ENCODE measurements at places on chromosomes 5 and 9.

GRCh38 chr5:41211417-41211816 lies 1.9 kb downstream of the C6 start:
- no peak for DNase-seq

DNA sequence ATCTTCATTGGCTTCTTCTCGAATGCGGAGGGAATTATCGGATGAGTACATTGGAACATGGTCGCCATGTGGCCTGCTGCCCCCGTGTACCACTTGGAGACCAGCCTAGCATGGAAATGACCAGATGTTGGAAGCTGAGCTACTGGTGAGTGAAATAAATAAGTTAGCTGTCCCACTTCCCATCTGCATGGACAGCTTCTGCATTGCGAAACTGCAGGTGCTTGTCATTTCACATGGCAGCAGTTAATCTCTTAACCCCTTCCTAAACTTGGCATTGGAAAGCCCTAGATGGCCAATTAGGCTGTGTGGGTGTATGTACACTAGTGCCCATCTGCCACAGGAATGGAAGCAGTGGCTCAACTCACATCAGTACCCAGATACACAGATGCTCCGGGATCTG lies 246.6 kb upstream of the IL12B start:
- DNase-seq = no peak

DNA sequence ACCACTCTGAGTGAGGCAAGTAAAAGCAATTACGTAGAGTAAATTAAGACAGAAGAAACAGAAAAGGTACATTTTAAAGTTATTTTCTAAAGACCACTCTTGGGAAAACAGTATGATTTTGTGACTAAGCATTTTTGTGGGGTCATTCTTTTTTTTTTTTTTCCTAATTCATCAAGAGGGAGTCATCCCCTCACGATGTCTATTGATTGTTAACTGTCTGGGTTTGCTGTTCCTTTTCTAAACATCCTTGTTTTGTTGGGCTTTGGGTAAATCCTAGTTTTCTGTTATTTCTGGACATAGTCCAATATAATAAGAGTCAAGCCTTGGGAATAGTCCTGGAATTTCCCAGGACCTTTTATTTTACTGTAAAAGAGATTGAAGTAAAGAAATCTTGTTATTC lies 63.8 kb downstream of the ANKRD55 start:
- no peak for DNase-seq

- peak; percentile 70 for DNase-seq
These were observed 7.5 kb upstream of the RAPGEF1 start for GRCh38 chr9:131747352-131747751.

DNA sequence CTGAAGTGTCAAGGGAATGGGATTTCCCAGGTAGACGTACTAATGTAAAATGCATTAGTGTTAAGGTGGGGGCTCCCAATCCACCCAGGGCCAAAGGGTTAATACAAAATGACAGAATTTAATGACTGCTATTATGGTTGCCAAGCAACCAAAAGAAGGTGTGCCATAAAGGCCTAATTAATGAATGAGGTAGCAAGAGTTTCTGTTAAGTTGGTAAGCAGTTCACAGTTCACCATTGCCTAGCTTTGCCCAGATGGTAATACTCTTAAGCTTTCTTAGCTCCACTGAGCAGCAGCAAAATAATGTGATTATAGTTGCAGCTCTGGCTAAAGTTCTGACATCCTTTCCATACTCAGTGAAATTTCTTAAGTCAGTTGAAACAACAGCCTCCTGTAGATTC lies 211.7 kb downstream of the DENND1A start:
- no peak for DNase-seq

DNA sequence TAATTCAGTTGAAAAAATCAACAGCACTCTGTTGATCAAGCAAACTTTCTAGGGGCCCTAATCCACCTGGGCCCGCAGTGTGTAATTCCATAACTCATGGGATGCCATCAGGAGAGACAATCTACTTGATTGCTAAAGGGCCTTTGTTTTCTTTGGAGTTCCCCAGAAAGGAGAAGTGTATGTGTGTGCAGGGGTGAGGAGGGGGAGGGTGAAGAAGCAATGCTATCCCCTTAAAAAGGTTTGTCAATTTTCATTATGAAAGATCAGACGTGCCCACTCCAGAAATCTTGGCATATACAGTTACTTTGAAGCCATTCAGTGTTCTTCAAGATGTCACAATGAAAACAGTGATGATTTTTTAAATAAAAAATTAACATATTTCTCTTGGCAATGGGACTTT lies 6.2 kb downstream of the PARP8 start:
- DNase-seq = no peak

DNA sequence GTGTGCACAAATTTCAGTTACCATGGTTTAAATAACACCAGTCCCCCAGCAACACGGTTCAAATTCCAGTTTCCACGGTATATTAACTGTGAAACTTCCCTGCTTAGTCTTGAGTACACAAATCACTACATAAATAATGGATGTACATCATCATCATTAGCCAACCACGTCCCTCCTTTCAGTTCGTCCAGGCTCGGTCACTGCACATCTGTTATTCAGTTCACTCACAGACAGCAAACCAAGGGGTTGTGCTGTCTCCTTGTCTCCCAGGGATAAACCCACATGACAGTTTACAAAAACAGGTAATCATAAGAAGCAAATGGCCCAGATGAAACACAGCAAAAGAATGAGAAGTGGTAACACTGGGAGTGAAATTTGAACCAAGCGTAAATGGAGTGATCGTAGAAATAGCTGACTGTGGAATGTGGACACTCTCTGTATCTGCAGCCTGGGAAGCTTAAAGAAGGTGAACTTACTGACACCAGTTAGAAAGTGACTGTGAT lies 61.0 kb upstream of the RAD23B start:
- DNase-seq = no peak

GRCh38 chr5:145924849-145925248 lies 11.5 kb upstream of the SH3RF2 start:
- no peak for DNase-seq

DNA sequence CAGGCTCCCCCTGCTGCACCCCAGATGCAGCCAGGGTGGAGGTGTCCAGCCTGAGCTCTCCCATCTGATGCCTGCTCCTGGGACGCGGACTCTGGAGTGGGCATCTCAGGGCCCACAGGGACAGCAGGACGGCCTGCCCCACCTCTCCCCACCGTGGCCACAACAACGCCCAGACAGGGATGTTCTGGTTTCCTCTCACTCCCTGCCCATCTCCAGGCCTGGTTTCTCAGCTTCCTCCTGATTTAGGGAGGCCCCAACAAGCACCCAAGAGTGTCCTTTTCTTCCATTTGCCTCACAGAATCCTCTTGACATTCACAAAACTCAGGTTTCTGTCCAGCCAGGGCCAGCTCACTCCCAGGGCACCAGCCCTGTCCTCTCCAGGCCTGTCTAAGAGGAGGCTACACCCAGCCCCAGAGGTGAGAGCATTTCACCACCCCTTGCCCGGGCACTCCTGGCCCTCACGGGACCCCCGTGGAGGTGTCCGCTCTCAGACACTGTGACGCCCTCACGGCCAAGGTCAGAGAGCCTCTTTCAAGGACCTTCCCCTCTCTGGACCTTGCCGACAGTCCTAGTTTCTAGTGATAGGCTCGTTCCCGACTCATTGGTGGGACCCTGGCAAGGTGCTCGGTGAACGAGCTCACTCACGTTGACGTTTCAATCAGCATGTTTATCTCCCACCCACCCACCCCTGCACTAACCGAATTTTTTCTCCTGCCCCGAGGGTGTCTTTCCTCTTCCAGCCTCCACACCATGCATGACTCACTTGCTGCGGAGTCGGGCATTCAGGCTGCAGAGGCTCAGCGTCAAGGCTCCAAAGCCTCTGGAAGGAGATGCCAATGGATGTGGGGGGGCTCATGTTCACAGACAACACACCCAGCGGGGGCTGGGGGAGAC lies 62.0 kb upstream of the UNC5A start:
- DNase-seq = no peak

DNA sequence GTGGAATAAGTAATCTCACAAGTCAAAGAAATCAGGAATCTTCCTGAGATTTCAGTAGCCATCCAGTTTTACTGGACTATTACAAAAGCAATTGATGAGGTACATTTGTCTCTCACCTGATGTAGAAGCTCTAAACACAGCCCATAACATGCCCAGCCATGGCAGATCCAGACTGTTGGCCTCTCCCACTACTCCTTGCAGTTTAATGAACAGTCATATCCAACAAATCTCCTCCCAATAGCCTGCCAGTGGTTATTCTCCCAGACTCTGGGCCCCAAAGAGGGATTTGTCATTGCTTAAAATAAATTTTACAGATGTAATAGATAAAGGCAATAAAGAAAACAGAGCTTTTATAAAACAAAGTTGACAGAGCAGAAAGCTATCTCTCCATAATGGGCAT lies 80.8 kb downstream of the ZNF608 start:
- no peak for DNase-seq

GRCh38 chr9:33105504-33105903 lies 29.0 kb upstream of the SMU1 start:
- no peak for DNase-seq

DNA sequence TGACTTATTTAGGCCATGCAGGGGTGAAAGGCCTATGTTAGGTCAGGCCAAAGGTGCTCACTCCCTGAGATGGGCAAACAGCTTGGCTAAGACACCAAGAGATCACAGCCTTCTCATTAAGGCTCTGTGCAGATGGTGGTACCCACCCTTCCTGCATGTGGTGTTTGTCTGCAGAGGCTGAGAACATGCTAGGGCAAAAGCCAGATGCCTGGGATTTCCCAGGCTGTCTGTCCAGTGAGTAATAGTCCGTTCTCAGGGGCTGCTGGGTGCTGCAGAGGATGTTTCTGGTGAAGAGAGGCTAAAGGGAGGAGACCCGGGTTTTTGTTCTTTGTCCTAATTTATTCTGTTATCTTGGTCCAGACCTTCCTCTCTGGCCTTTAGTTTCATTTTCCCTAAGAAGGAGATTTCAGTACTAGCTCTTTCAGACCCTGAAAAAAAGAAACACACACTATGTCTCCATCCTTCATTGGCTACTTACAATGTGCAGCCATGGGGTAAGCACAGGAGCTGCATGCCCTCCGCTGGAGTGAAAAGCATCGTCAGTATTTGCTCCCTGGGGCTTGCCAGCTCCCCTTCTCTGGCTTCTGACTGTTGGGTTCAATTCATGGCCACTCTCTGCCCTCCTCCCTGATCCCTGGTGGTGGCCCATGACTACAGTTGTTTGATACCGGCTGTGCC lies 23.4 kb upstream of the GLRA1 start:
- no peak for DNase-seq

- no peak for DNase-seq
These were observed 113.9 kb downstream of the DAB2IP start for GRCh38 chr9:121765021-121765950.

DNA sequence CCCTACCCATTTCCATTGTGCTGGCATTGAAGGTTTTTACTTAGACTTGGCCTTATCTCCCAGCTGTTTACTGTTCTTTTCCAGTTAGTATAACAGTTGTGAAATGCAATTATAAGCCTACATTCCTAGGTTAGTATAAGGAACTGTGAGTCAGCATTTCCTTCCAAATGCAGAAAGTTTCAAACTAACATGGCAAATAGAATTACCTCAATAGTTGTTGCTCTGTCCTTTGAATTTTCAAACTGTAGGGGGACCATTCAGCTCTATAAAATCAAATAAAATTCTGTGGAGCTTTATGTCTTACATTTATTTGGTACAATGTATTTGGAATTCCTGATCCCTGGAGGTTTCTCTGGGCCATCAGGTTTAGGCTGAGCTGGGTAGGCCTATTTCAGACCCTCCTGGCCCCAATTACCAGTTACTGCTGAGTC lies 47.2 kb downstream of the ARHGEF28 start:
- DNase-seq = no peak

GRCh38 chr9:81754245-81754644 lies 64.9 kb upstream of the TLE1 start:
- no peak for DNase-seq

- no peak for DNase-seq
These were observed 38.5 kb downstream of the SECISBP2 start for GRCh38 chr9:89356782-89357181.

GRCh38 chr9:73200694-73201452 lies 49.2 kb downstream of the ANXA1 start:
- peak; percentile 64 for DNase-seq

GRCh38 chr5:124678468-124678867 lies 68.0 kb downstream of the ZNF608 start:
- no peak for DNase-seq

DNA sequence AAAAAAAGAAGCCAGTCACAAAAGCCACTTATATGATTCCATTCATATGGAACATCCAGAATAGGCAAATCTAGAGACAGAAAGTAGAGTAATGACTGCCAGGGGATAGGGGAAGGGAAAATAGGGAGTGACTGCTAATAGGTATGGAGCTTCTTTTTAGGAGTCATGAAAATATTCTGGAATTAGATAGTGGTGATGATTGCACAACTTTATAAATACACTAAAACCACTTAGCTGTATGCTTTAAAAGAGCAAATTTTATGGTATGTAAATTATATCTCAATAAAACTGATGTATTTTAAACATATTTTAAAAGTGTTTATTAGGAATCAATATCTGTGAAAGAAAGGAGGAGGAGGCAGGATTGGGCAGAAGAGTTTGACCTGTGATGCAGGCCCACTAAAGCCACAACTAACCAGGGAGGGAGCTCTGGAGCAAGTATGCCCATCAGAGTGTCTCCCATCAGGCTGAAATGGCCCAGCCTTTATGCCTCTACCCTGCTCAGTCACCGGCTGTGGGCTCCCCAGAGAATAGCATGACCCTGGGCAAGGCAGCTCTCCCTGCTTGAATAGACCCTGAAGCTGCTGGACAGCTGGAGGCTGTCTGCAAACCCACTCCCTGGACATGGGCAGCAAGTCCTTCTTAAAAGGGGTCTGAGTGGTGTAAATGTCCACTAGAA lies 96.0 kb upstream of the SLC44A1 start:
- DNase-seq = no peak

GRCh38 chr5:14937254-14937653 lies 65.7 kb upstream of the ANKH start:
- no peak for DNase-seq

GRCh38 chr5:36908544-36909260 lies 32.1 kb downstream of the NIPBL start:
- peak; percentile 58 for DNase-seq

GRCh38 chr9:93255494-93255867 lies 71.5 kb downstream of the WNK2 start:
- no peak for DNase-seq

GRCh38 chr9:138100711-138101350 lies 223.2 kb downstream of the CACNA1B start:
- DNase-seq = no peak

DNA sequence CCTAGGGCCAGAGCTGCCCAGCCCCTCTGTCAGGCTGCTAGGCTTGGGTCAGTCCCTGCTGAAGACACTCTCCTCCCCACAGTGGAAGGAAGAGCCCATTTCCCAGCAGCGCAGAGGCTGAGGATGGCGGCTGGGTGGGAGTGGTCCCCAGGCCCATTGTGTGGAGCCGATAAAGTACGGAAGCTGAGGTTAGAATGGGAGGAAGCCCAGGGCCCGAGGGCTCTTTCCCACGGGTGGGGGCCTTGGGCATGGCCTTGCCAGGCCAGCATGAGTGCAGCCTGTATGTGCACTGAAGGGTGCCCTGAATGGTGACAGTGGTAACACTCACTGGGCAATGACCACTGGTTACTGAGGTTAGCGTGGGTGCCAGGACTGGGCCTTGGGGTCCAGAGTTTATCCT lies 125.9 kb downstream of the RGS3 start:
- no peak for DNase-seq

- DNase-seq = no peak
These were observed 20.5 kb upstream of the OR2K2 start for GRCh38 chr9:111350556-111350955.

GRCh38 chr9:134139081-134139480 lies 3.2 kb downstream of the WDR5 start:
- DNase-seq = no peak

GRCh38 chr9:133252301-133253020 lies 22.5 kb downstream of the ABO start:
- DNase-seq = no peak

All from MM.1S (cell line).